ENCODE measurements at places on chromosomes 2 and 18.
A peak's percentile ranks its signal among the peaks of the same experiment; 100 is the strongest.

GRCh38 chr2:20933714-20934113 is 110.2 kb downstream of the APOB start:
- DNase-seq = no peak

- peak; percentile 83 for DNase-seq
These were observed 29.0 kb downstream of the ANO7 start for GRCh38 chr2:241217320-241218031.

DNA sequence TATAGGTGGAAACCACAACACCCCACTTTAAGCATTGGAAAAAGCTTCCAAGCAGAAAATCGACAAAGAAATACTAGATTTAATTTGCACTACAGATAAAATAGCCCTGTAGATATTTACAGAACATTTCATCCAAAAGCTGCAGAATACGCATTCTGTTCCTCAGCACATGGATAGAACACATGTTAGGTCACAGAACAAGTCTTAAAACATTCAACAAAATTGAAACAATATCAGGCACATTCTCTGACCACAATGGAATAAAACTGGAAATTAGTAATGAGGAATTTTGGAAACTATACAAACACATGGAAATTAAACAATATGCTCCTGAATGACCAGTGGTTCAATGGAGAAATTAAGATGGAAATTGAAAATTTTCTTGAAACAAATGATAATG is 27.8 kb upstream of the XDH start:
- DNase-seq = no peak

DNA sequence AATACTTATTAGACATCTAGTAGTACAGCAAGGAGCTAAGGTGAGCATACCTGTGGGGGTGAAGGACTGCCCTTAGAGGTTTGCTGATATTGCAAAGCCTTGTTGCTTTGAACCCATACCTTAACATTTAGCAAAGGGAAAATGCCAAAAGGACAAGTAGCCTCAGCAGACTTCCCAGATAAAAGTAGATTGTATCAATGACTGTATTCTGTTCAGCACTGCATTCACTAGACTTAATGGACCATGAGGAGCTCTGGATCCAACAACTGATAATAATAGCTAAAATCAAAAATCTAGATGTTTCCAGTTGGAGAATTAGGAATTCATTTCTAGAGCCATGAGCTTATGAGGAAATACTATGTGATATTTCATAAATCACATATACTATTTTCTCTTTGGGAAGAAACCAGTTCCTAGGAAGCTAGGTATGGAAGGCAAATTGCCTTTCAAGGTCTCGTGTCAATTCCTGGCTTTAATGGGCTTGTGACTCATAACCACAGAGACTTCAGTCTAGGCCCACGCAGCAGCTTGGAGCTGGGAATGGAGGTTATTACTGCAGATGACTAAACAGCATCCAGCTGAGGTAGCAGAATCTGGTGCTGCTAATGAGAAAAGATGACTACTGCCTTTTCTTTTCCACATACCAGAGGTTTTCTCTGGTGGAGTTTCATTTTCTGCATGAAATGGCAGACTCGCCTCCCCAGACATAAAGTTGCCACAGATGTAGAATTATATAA is 191.2 kb upstream of the NABP1 start:
- DNase-seq = peak; percentile 97

- no peak for DNase-seq
These were observed 78.7 kb upstream of the YPEL5 start for GRCh38 chr2:30068067-30068466.

DNA sequence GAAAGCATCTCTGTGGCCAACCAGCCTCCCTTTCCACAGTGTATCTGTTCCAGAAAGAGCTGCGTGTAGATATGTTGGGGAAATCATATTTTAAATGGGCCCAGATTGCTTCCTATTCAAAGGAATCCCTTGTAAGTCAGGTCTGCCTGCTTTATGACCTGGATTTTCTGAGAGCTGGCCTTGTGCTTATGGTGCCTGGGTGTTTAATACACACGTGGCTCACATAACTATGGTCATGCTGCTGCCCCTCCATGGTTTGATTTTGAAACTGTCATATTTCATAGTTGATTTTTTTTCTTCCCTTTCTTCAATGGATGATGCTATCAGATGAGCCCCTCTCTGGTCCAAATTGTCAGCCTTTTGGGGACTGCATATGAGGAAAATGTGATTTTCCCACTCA is 111.5 kb upstream of the CNGA3 start:
- DNase-seq = no peak

GRCh38 chr2:68121873-68122679 is 35.6 kb upstream of the PNO1 start:
- peak; percentile 81 for DNase-seq

DNA sequence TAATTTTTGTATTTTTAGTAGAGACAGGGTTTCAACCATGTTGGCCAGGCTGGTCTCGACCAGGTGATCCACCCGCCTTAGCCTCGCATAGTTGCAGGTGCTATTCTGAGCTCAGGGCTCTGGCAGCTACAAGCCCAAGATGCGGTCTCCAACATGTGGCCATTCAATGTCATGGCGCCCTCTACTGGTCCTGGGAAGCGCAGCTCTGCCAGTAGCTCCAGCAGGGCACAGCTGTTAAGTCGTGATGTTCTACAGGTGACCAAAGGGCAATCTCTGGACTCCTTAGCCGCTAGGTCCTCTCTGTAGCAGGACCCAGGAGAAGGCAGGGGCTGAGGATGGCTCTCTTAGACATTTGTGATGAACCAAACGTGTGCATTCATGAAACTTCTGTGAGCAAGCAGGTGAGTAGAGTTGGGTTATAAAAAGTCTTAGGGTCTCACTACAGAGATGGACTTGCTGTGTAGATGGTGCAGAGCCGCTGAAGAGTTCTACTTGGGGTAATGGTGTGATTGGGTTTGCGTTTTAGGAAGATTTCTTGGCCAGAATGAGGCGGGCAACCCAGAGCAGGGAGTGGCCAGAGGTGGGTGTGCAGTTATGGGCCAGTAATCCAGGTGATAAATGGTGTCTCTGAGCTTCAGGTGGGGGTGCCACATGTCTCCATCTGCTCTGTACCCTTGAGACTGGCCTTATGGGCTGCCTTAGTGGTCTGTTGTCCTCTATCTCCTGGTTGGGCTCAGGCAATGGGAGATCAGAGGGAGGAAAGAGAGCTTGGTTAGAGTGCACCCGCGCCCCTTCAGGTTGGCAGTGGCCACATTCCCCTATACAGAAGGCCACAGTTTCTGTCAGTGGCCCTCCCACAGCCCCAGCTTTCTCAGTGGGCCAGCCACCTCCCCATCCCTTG is 31.0 kb downstream of the IL37 start:
- DNase-seq = peak; percentile 76

GRCh38 chr2:2253172-2254016 is 77.7 kb downstream of the MYT1L start:
- no peak for DNase-seq

DNA sequence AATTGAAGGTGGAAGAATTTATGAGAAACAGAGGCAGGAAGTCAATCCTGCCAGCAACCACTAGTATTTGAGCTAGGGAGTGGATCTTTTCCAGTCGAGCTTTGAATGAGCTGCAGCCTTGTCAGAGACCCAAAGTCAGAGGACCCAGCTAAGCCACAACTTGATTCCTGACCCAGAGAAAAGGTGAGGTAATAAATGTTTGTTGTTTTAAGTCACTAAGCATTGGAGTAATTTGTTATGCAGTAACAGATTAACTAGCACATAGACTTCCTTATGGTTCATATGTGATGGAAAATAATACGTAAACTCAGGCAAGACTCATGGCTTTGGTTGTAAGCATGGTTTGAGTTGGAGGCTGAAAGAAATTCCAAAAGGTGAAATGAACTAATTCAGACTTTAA is 21.6 kb downstream of the EFEMP1 start:
- DNase-seq = no peak

DNA sequence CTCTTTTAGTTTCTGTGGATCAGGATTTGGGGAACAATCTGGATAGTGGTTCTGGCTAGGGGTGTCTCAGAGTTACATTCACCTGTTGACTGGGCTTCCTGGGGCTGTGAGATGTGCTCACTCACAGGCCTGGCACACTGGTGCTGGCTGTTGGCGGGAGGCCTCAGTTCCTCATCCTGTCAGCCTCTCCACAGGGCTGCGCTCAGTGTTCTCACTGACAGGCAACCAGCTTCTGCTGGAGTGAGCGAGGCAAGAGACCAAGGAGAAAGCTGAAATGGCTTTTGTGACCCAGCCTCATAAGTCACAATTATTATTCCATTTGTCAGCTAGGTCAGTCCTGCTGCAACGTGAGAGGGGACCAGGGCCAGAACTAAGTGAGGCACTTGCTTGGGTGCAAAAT is 180.6 kb upstream of the GLI2 start:
- no peak for DNase-seq

DNA sequence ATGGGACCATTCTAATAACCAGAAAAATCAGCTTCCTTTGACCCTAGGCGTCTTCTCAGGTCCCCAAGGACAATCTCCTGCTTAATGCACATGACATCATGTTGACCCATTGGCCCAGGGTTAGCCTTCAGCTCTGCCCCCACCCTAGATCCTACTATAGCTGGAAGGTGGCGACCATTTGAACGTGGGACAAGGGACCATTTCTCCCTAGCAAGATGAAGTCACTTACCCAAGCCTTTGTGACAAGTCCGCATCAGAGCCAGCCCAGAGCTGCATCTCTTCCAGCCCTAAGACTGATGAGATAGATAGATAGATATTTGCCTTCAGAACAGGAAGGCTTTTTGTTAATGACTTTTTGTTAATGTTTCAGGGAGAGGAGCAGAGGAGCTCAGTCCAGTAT is 28.2 kb upstream of the TAF1B start:
- DNase-seq = no peak

DNA sequence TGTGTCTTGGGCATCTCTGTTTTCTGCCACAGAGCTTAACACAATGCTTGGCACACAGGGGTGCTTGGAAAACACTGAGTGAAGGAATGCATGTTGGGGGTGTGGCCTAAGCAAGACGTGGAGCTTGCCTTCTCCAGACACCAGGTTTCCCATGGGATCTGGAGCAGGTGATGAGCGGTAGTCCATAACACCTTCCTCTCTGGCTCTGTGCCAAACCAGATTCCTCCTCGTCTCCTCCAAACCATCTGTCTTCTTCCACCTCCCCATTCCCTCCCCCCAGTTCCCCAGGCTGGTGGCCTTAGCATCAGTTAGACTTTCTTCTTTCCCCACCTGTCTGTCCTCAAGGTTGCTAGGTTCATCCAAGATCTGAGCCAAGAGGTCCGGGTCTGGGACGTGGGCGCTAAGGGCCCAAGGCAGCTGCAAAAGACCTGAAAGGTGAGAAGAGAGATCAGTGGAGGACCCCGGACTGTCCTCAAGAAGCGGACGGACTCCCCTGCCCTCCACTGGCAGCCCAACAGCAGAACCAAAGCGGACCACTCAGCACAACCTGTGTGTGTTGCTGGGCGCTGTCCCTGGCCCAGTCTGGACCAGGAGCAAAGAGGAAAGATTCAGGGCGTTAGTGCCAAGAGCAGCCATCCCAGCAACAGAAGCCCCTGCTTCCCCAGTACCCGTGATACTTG is 1.2 kb upstream of the ITM2C start:
- DNase-seq = no peak

DNA sequence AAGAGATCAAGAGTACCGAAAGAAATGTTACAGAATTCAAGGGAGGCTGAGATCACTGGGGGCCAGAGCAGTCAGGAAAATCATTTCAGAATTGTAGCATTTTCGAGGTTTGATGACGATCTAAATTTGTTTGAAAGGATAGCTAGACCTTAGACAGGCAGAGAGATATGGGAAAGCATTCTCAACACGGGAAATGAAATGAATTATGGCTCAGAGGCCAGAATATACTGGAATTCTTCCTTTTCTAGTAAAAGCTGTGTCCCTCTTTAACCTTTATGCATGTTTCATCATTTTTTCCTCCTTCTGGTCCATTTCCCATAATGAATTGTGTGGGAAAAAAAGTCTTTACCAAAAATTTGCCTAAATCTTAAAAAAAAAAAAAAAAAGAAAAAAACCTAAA is 78.8 kb downstream of the NABP1 start:
- no peak for DNase-seq

DNA sequence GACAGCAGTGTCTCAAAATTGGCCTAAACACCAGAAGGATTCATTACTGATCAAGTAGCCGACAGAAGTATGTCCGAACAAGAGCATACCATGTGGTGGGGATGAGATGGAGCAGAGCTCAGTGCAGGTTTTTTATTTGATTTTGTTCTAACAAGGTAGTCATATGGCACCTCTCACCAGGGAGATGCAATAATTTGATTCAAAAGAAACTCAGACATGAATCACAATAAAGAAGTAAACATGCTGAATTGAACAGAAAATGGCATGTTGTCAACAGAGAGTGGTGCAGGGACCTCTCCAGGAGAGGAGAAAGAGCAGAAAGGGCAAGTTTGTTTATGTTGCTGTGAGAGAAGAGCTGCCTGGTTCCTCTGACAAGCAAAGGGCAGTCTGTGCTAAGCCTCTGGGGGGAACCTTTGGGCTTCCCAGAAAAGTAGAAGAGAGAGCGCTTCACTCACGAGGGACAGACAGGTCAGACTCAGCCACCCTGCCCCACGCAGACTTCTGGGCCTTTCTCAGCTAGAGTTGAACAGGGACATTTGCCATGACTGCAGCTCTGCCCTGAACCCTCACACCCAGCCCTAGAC is 351.3 kb upstream of the RAB12 start:
- DNase-seq = no peak

- no peak for DNase-seq
These were observed 29.8 kb downstream of the KLF7 start for GRCh38 chr2:207135801-207136457.

DNA sequence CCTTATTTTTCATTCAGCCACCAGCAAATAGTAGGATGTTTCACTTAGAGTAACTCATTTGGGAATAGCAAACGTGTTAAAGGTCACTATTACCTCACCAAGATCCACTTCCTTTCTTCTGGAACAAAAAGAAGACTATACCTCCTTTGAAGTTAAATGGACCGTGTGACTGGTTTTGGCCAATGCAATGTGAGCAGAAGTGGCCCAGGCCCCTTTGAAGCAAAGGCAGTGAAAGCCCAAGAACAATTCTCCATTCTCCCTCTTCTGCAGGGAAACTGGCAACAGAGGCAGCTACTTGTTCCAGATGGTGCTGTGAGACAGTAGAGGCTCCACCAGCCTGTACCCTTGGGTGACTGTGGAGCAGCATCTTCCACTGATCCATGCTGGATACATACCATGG is 11.3 kb upstream of the MALL start:
- DNase-seq = no peak

GRCh38 chr2:129798301-129798581 is 181.2 kb upstream of the RAB6C start:
- DNase-seq = no peak

- peak; percentile 24 for DNase-seq
These were observed 5.0 kb downstream of the RBKS start for GRCh38 chr2:27885234-27885633.

DNA sequence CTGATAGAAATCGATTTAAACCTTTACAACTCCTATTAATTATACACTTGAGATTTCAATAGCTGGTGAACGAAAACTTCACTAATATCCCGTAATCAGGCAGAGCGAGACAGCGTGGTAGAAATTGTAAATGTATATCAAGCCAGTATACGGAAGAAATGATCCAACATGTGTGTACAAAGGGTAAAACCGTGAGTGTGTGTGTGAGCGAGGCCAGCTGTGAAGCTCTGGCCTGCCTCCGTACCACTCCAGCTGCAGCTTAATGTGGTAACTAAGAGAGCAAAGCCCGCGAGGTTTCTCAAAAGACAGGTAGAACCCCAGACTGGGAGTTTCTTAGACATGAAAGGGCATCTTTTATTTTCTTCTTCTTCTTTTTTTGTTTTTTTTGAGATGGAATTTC is 52.3 kb upstream of the ZNF516 start:
- DNase-seq = no peak
